ENCODE measurements at places on chromosomes 6 and 20.

- no peak for DNase-seq
Measured at GRCh38 chr6:5234874-5235273, 25.9 kb downstream of the LYRM4 start.

DNA sequence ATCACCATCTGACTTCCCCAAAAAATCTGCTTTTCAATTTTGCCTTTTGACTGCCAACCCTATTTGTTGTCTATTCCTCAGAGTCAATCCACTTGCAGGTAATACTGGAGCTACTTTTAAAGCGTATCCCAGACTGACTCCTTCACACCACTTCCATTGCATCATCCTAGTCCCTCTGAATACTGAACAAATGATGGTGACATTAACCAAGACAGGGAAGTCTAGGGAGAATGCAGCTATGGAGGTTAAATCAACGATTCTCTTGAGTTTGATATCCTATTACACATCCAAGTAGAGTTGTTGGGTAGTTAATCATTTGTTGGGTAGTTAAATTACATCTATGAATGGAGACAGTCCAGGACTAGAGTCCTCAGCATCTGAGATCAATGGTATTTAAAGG is 2.0 kb downstream of the OGFRL1 start:
- DNase-seq: no peak

GRCh38 chr6:141551318-141551717 is 581.4 kb upstream of the GJE1 start:
- DNase-seq: no peak

DNA sequence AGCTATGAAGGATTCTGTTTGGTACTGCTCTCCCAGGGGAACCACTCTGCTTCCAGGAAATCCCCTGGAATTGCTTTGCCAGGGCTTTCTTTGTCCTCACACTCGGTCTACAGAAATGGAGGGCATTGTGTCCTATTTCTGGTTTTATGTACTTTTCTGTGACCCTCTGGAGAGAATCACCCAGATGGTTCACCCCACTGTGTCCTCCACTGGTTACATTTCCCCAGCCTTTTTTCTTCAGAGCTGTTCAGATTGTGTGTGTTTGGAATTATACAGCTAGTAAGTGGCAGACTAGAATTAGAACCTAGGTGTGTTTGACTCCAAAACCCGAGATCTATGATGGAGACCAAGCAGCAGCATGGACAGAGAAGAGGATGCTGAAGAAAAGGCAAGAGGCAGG is 80.8 kb downstream of the CD164 start:
- no peak for DNase-seq

DNA sequence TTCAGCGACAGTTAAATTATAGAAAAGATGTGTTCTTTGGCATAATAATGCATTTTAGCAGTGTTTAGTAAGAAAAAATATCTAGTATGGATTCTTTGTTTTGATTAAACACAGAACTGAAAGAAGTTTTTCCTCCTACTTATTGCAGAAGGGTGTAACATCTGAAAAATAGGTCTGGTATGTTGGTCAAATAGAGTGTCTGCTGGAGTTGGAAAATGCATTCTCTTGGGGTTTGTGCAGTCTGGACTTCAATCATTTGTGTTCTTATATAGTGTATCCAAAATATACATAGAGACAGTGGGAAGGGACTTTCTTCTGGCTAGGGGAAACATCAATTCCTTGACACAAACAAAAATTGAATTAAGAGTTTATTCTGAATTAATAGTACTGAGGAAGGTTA is 132.4 kb upstream of the MAN1A1 start:
- no peak for DNase-seq

GRCh38 chr6:30555816-30556065 is 548 bp downstream of the GNL1 start:
- DNase-seq: no peak

GRCh38 chr20:2179949-2180348 is 78.3 kb downstream of the STK35 start:
- DNase-seq: no peak

DNA sequence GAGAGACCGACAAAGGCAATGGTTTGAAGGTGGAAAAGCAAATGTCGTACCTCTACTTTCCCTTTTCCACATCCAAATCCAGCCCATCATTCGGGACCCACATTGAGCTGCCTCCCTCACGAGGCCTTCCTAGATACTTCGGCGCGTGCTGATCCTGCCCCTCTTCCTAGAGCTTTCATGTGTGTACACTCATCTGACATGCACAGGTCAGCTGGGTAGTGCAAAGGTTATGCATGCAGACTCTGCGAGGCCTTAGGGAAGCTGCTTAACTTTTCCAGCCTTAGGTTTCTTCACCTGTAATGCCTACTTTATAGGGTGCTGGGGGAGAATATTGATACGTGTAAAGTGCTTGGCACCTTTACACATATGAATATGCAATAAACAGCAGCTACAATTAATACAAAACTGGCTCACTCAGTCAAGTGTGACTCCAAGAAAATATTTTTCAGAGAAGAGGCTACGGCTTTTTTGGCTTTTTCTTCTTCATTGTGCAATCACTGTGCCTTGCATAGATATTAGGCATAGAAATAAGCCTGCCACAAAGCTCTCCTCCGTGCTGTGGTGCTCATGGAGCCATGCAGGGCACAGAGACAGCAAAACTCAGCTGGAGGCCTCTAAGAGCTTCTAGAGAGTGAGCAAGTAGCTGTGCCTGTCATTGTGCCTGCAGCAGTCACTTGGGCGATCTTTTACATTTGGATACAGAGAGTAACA is 3.6 kb upstream of the MANBAL start:
- no peak for DNase-seq

Data from HCT116 (cell line).